Hematopoietic multipotent progenitor cell treated with erythropoietin and hydrocortisone succinate and interleukin-3 and kit ligand, for 4 days (in vitro differentiated cells): ENCODE measurements at places on chromosomes 7 and 10.
A peak's percentile ranks its signal among the peaks of the same experiment; 100 is the strongest.

- no peak for DNase-seq
These were observed 222.0 kb downstream of the SKAP2 start for GRCh38 chr7:26642416-26642815.

- no peak for DNase-seq
These were observed 148.4 kb upstream of the PRR15 start for GRCh38 chr7:29415215-29415614.

GRCh38 chr7:8131694-8132605 is 130.0 kb downstream of the ICA1 start:
- DNase-seq = peak; percentile 71

DNA sequence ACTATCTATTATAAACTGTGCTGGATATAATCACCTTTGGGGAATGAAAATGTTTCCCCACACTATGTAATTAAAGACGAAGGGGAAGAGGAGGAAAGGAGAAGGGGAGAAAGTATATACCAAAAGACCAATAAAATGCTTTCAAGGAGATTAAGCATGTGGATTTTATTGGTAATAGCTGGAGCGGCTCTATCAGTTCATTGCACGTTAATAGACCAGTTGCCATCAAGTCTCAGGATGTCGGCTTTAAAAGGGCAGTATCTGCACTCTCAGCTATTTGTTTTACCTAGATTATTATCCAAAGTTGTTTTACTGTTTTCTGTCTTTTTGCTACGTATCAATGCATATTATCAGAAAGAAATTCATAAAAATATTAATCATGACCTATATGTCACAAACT is 9.0 kb downstream of the ETV1 start:
- DNase-seq = no peak

DNA sequence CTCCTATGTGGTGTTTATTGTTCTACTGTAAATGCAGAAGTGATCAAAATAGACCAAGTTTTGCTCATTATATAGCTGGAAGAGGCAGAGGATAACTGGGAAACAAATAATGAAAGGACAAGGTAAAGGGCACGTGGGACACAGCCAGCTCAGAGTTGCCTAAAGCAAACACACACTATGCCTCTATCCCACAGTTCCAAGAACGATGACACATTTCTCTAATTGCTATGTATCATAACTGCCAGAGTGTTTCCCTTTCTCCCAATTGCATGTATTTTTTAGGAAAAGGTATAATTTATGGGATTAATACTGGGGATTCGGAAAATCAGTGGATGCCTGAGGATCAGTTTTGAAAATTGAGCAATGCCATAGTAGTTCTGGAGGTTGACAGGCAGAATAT is 49.0 kb downstream of the CCDC71L start:
- DNase-seq = no peak

- DNase-seq = peak; percentile 38
These were observed 64.3 kb downstream of the PDGFA start for GRCh38 chr7:455110-455928.

- DNase-seq = no peak
These were observed 5.2 kb upstream of the BTBD16 start for GRCh38 chr10:122265896-122266295.

- no peak for DNase-seq
These were observed 186.4 kb downstream of the CACNA2D1 start for GRCh38 chr7:82257118-82257695.

DNA sequence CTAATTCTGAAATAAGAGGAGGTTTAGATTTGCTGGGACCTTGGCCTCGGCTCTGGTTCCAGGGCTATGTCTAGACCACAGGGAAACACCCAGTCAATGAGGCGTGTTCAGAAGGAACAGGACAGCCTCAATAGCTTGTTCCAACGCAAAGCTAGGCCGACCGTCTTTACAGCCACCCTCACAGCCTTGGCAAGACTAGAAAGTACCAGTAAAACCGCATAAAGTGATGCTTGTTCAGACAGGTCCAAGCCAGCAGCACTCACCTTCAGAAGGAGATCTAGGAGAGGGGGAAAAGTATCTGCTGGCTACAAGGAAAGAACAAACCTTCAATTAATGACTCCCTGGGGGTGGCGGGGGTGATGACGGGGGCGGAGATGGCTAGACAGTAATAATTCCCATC is 50.1 kb upstream of the LMTK2 start:
- DNase-seq = no peak

GRCh38 chr7:35371221-35371620 is 117.3 kb upstream of the TBX20 start:
- no peak for DNase-seq

- DNase-seq = no peak
These were observed 81.1 kb upstream of the PRKG1 start for GRCh38 chr10:50992972-50993766.

GRCh38 chr10:71582506-71583475 is 136.8 kb downstream of the C10orf105 start:
- DNase-seq = peak; percentile 21

DNA sequence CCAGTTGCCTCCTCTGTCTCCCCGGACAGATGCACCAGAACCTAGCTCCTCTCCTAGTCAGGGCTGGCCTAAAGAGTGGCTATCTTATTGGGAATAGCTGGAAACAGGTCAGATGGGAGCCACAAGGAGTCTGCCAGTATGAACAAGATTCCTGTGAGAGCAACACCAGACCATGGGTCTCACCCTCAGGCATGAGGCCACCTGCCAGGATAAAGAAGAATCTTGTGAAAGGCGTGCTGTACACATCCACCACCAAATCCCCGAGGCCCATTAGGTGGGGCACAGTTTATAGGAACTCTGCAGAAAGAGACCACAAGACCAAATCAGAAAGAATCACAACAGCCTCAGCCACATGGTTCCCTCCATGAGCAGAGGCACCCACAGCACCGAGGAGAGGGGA is 325.9 kb downstream of the TNS3 start:
- no peak for DNase-seq

DNA sequence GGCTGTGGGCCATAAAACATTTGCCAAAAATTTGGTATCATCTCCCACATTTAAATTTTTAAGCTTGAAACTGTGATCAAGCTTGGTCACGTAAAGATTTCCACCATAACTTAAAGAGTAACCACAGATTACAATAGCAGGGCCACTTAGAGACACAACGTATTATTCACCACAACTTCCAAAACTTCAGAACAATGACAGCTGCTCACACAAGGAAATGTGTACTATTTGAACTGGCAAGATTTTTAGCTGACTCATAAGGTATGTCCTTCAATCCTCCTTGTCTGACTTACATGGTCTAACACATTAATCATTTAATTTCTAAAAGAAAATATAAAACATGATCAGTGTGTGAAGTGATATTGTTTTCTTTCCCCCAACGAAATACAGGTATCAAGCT is 234.5 kb downstream of the PARD3 start:
- DNase-seq = peak; percentile 1

DNA sequence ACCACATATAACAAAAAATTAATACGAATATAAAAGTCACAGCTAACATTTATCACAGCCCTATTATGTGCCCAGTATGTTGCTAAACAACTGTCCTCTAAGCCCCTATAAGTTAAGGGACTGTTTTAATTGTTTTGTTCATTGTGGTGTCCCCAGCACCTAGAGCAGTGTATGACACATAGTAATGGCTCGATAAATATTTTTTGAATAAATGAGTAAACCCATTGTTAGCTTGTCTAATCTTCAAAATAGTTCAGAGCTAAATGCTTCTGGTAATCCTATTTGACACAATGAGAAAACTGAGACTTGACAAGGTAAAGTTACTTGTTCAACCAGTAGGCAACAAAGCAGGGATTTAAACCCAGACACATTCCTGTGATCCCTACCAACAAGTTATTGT is 78.4 kb upstream of the NEUROD6 start:
- DNase-seq = no peak

DNA sequence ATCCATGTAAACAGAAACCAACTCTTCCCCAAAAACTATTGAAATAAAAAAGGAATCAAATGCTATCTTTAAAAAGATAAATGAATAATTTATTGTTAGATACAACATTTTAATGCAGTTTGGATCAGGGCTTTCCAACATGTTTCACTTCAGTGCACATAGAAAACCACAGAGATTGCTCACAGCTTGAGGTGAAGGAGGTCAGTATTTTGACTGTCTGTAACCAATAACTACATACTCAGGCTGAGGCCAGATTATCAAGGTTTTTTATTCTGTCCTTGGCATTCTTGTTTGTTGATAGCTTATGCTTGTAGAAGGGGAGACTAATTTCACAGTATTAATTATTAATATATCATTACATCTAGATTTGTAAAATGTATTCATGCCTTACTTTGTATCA is 195.5 kb downstream of the PRKG1 start:
- DNase-seq = no peak

DNA sequence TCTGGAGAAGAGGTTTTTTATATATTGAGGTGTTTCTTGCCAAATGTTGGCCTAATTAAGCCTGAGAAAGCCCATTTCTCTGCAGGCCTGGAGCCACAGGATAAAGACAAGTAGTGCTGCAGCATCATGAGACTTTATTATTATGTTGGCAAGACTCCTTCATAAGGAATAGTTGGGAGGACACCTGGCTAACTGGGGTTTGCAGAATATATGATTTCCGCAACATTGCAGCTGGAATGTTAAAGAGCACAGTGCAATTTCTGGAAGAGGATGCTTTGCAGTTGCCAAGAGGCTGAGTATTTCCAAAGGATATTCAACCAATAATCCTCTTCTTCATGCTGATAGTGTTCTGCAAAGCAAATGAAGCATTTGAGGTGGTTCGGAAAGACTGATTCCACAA is 1512.8 kb upstream of the LRRTM3 start:
- no peak for DNase-seq

- no peak for DNase-seq
These were observed 178.4 kb downstream of the HERPUD2 start for GRCh38 chr7:35516498-35516897.

DNA sequence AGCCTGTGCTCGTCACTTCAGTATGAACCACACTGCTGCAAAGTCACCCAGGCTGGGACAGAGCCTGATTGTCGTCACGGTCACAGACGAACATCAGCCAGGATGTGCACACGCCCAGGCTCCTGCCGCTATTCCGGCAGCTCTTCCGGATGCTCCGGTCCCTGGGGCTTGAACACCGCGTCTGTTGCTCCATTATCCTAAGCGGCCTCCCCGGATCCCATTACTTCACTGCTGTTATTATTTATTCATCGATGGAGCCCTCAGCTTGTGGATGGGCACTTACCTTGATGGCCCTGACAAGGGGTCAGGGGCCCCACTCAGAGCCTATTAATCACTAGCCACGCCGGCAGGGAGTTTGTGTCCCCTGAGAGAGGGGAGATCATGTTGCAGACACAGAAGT is 120.8 kb upstream of the PCBD1 start:
- no peak for DNase-seq

- no peak for DNase-seq
These were observed 31.4 kb downstream of the LRMDA start for GRCh38 chr10:75462865-75463264.

GRCh38 chr7:85185424-85186082 is 1.3 kb downstream of the SEMA3D start:
- peak; percentile 20 for DNase-seq

DNA sequence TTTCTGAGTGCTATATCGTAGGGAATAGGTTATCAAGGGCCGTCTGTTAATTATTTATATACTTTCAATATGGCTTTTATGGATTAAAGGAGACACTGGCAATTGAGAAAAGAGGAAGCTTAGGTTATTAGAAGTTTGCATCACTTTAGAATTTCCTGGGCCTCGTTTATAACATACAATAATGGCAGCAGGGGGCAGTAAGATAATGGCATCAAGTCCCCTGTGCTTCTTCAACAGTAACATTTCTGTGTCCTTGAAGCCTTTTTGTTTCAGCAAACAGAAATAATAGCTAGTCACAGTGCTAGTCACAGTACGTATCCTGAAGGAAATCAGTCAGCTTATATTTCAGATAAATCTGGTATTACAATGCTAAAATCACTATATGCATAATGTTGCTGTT is 41.9 kb downstream of the SPAM1 start:
- peak; percentile 16 for DNase-seq

DNA sequence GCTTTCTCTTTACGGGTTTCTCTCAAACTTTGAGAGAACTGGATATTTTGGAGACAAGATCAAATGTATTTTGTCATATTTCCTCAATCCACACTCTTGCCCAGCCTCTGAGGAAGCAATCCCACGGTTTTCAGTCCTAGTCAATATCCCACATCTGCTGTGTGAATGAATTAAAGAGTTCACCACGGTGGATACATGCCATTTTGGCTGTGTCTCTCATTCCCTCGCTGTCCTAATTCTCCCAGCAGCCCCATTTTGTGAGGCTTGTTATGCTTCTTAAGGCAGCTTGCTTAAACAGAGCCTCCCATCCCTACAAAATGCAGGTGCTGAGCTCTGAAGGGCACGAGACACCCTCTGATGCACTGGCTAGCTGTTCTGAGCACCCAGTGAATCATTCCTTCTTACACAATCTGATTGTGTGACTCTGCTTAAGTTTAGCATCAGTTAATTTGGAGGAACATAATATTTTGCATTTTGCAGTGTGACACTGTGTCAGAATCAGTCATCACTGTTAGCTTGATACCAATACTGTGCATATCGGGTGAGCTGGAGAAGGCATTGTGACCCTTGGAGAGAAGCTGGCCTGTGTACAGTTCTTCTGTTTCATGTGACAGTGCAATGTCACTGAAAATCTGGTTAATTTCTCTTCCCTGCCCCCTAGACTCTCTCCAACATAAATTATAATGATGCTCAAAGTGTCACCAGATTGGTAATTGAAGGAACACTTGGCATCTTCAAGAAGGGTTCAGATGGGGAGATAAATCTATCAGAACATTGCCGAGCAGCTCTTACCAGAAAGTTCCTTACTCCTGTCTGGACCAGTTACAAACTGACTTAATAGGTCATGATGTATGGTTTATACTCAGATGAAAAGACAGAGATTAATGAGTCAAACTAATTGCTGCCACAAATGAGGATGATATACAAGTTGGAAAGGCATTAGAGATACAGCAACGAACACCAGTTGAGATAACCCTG is 103.7 kb upstream of the AOAH start:
- DNase-seq = no peak

- no peak for DNase-seq
These were observed 75.4 kb upstream of the PPP1R3C start for GRCh38 chr10:91708174-91708861.

- DNase-seq = peak; percentile 48
These were observed 322.7 kb downstream of the LHFPL3 start for GRCh38 chr7:104650991-104651640.

DNA sequence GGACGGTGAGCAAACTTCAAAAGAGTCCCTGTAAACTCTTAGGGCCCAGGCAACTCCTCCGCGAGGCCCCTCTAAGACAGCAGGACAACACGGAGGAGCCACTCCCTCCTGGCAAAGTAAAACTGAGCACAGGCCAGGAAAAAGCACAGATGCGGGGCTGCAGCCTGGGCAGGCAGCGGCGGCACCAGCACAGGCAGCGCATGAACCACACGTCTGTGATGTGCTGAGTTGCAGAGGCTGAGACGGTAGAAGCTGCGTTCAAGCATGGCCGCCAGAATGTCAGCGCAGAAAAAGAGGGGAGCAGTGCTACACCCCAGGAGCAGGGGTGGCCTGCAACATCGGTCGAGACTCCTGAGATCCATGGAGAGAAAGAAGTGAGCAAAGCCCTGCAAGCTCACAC is 46.1 kb upstream of the STK17A start:
- DNase-seq = no peak

- DNase-seq = no peak
These were observed 336.8 kb downstream of the PLXNA4 start for GRCh38 chr7:132239422-132239994.

GRCh38 chr7:151252561-151252835 is 4.0 kb upstream of the SMARCD3 start:
- DNase-seq = no peak

- DNase-seq = no peak
These were observed 103.0 kb downstream of the LRRC4 start for GRCh38 chr7:127928222-127928621.

- DNase-seq = no peak
These were observed 99.3 kb upstream of the NFE2L3 start for GRCh38 chr7:26052706-26053105.

GRCh38 chr7:157529768-157530560 is 193.2 kb downstream of the DNAJB6 start:
- DNase-seq = no peak
